ENCODE measurements at places on chromosomes 7 and 10. TPM values are rescaled to one million over a fixed set of nuclear protein-coding genes. Genes with fewer than 3 reads are reported as not detected.

- no peaks in the 10 kb centered on the region for H3K4me1 ChIP-seq
- no peaks in the 10 kb centered on the region for H3K36me3 ChIP-seq
- H3K27me3 ChIP-seq = no peaks in the 10 kb centered on the region
Measured at GRCh38 chr7:156497776-156498509, 142.6 kb upstream of the RNF32 start.

GRCh38 chr10:50326757-50327701 is 75.7 kb upstream of the ASAH2 start:
- no peak overlapping the region for H3K4me3 ChIP-seq
- H3K36me3 ChIP-seq = no peaks in the 10 kb centered on the region
- peaks cover 21% of the 10 kb centered on the region for H3K4me1 ChIP-seq

DNA sequence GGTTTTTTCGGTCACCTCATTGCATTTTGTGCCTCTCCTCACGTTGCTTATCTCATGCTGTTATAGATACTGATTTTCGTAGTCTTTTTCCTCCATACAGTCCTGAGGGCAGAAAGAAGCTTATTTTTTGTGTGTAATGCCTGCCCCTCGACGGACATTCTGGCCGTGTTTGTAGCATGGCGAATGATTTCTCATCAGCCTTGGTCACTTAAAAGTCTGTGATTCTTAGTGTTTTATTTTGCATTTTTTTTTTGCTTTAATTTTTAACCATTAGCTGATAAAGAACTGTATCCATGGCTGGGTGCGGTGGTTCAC is 469 bp upstream of the NOC3L start:
- H3K36me3 ChIP-seq = peaks cover 18% of the 10 kb centered on the region
- DNase-seq = no peak
- H3K27me3 ChIP-seq = peaks cover 32% of the 10 kb centered on the region
- H3K4me1 ChIP-seq = peaks cover 4% of the 10 kb centered on the region

GRCh38 chr7:102898532-102898859 is 14.3 kb upstream of the LRRC17 start:
- H3K27me3 ChIP-seq = no peaks in the 10 kb centered on the region
- H3K4me3 ChIP-seq = no peak overlapping the region
- no peaks in the 10 kb centered on the region for H3K36me3 ChIP-seq
- H3K4me1 ChIP-seq = no peaks in the 10 kb centered on the region
- no peak overlapping the region for H3K27ac ChIP-seq
- no peak for DNase-seq

ARHGEF5 gene
- 27.3 TPM for total RNA-seq

All from GM23338 (cell line).